ENCODE measurements at places on chromosomes 2 and 18.

DNA sequence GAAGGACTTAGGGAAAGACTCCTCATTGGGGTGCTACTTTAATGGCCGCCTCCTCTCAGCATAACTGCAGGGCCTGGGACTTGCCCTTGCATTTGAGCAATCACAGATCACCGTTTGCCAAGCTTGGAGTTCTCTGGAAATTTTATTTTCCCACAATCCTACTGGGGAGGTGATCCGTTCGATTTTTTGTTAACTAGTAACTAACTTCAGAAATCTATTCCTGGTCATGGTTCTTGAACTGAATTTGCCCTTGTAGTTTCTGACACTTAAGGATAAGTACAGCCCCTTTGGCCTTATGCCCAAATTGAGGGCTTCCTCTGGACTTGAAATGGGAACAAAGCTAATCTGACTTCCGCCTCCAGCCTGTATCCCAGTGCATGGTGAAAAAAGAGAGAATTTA, 60.5 kb upstream of the ST3GAL5 start:
- no peak for DNase-seq

- no peak for DNase-seq
Observed at GRCh38 chr2:130344578-130344977, 1.9 kb downstream of the IMP4 start.

DNA sequence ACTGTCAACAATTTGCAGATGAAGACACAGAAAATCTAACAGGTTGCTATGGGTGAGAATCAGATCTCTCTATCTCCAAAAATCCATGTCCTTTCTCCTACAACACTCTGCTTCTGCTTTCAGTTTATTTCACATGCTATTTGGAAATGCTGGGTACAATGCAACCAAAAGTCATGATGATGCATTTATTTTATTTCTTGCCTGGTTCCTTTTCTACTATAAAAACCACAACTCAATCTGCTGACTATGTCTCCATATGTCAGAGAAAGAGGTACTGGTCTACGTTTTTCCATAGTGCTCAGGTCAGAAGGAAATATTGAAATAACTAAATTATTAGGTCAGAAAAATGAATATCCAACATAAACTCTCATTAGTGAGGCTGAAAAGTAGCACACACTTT, 20.5 kb downstream of the RAD51AP2 start:
- no peak for DNase-seq

DNA sequence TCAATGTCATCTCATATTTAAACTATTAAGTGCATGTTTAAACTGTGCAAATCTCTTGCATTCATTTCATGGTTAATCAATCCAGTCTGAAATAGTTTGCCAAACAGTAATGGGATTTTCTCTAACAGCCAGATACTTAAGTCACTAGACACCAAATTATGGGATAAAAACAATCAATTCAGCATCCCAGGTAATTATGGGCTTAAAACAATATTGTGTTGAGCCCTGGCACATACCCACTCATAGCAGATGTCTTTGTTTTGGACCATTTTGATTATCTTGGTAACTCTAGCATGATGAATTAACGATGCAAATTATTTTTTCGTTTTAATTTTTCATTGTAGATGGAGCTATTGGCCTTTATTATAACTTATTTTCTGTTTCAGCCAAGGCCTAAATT, 118.5 kb upstream of the CD302 start:
- DNase-seq: no peak

DNA sequence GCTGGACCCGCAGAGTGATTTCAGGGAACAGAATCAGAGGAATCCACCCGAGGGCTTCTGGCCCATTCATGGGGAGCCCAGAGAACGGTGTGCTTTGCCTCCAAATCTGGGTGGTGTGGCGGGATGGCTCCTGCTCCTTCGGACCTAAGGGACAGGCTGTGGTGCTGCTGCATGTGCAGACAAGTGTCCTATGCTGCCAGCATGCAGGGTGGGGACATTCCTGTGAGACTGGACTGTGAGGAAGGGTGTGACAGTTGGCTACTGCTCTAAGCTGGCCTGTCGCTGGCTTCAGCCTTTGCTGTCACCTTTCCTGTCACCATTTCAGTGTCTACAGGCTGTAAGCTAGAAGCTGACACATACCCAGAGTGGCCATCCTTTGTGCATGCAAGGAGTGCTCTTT, 2.9 kb upstream of the SLC4A3 start:
- no peak for DNase-seq

GRCh38 chr18:9647496-9648323, 33.4 kb upstream of the PPP4R1 start:
- no peak for DNase-seq

GRCh38 chr2:3241971-3242746, 135.5 kb downstream of the EIPR1 start:
- no peak for DNase-seq

DNA sequence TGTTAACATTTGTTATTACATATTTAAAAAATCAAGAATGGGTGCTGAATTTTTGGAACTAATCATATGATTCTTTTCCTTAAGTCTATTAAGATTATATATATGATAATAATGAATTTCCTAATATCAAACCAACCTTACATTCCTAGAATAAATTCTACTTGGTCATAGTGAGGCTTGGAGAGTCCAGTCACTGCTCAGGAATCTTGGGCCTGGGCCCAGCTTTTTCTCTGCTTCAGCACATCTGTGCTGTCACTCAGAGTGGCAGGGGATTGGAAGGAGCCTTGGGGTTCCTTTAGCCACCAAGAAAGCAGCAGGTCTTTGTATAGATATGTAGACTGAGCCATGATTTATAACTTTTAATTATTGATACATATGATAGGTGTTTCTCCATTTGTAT, 19.9 kb upstream of the ZAP70 start:
- no peak for DNase-seq

GRCh38 chr2:118609138-118609537, 238.3 kb downstream of the EN1 start:
- DNase-seq: no peak

DNA sequence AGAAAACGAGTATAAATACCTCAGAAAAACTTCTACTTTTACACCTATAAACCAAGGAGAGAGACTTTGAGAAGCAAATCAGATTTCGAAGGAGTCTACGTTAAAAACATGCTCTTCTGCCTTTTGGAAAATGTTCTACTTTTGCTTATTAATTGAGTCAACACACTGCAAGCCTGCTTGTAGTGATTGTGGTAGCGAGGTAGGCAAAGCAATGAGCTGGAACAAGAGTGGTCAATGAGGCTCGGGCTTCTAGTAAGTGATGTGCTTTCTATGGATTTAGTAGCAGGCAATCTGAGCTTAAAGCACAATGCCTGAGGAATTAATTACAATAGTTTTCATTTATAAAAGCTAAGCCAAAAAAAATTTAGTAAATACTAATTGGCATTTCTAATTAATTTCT, 103.4 kb upstream of the TFCP2L1 start:
- DNase-seq: no peak

DNA sequence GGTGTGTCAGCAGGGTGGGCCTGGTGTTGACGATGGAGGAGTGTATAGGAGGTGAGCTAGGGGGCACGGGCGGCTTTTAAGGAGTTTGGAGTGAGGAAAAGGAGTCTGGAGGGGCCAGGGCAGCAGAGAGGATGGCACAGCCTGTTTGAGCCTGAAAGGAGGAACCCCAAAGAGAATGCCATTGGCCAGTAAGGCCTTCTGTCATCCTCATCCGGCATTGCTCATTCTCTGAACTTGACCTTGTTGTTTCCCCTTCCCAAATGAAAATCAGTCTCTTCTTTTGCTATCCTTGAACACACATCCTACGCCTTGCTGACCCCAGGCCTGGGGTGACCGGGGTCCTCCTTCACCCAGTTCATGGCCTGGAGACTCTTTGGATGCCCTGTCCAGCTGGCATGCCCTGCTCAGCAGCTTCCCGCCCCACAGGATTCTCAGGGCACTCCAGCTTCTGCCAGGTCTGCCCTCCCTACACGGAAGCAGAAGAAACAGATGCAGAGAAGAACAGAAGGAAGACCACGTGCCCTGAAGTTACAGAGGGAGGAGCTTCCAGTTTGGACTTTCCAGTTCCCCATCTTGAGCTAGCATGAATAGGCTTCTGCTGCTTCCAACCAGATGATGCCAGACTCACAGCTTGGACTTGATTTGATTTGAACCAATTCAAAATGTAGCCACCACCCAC, 20.5 kb upstream of the KIF3C start:
- DNase-seq: no peak

GRCh38 chr18:14767474-14767873, 19.5 kb downstream of the ANKRD30B start:
- no peak for DNase-seq

DNA sequence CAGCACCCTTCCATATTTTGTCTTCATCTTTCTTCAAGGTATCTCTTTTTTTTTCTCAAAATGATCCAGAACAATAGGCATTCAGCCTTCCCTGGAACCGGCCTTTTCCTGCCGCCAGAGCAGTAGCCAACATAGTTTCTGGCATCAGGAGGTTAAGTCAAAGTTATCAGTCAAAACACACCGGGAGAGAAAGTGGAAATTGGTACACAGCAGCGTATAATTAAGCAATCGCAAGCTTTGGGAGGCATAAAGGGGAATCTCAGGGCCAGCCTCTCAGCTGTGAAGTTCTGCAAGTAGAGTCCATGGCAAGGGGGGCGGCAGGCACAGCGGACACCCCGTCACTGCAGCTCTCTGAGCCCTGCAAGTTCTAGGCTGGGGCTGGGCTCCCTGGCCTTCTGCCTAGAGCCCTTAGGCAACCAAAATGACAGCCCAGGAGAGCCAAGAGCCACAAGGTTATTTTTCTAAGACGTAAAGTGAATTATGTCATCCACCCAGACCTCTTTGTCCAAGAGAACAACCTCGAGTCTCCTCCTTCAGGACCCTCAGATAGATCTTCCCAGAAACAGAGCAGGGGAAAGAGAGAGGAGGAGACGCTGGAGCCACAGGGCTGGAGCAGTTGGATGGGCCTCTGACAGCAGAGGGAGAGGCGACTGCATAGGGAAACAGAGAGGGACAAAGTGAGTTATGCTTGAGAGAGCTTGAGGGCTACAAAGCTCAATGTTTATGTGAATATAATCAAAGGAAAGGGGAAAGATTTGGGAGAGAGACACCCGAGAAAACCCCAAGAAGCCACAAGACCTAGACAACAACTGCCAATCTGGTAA, 114.7 kb downstream of the BCL2L11 start:
- DNase-seq: no peak

DNA sequence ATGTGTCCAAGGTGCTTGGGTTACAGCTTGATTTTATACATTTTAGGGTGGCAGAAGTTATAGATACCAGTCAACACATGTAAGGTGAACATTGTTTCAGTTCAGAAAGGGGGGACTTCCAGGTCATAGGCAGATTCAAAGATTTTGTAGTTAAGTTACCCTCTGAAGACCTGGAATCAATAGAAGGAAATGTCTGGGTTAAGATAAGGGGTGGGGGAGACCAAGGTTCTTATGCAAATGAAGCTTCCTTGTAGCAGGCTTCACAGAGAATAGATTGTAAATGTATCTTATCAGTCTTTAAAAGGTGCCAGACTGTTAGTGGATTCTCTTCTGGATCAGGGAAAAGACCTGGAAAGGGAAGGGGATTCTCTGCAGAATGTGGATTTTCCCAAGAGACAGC, 42.4 kb downstream of the BMPR2 start:
- DNase-seq: no peak

GRCh38 chr2:25257032-25257552, 84.6 kb downstream of the DNMT3A start:
- DNase-seq: no peak

GRCh38 chr2:181306785-181307184, 150.4 kb upstream of the ITGA4 start:
- DNase-seq: no peak

GRCh38 chr2:149904352-149905175, 317.0 kb upstream of the MMADHC start:
- no peak for DNase-seq

DNA sequence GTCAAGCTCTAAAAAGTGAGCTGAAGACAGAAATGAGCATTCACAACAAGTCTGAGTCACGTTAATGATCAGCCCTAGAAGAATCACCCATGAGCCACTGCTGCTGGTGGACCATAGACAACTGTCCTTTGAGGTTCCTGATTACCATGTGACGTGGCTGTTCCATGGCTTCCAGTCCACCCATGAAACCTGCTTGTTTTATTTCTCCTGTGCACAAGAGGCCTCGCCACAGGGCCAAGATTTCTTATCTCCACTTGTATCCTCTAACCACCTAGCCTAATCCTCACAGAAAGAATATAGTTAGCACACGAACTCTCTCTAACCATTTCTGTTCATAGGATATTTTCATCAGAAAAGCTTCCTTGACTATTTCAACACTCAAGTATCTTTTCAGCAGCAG, 242.7 kb downstream of the MREG start:
- no peak for DNase-seq

GRCh38 chr2:19829672-19830071, 72.1 kb downstream of the TTC32 start:
- no peak for DNase-seq

GRCh38 chr2:205858881-205859441, 176.7 kb downstream of the NRP2 start:
- no peak for DNase-seq

DNA sequence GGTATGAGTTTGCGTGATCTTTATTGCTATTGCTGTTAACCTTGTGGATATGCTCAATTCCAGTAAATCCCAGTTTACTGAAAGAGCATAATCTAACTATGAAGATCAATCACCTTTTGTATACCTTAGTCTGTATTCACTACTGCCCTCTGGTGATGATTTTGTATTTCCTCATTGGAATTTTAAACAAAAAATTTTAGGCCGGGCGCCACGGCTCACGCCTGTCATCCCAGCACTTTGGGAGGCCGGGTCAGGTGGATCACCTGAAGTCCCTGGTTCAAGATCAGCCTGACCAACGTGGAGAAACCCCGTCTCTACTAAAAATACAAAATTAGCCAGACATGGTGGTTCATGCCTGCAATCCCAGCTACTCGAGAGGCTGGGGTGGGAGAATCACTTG, 5.1 kb downstream of the COMMD1 start:
- no peak for DNase-seq

GRCh38 chr2:239594019-239594771, 193.4 kb upstream of the HDAC4 start:
- no peak for DNase-seq

- no peak for DNase-seq
Observed at GRCh38 chr2:46246790-46247189, 50.4 kb upstream of the EPAS1 start.

DNA sequence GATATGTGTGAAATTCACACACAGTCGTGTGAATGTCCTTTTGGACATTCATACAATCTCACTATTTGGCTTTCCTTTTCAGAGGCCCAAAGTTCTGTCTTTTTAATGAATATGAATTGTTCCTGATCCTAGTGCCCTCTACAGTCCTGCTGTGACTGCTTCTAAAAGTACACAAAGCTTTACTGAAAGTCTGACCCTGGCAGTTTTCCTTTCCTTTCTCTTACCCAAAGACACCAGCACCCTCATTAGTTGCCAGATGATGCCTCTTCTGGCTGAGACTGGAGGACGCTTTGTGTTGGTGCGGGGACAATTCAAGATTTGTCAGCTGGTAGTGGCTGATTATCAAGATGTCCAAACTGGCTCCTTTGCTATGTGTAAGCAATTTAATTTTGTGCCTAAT, 81.8 kb upstream of the CDCA7 start:
- DNase-seq: no peak
